Central memory CD4-positive, alpha-beta T cell (primary cell): ENCODE measurements at places on chromosomes 6 and 20.

DNA sequence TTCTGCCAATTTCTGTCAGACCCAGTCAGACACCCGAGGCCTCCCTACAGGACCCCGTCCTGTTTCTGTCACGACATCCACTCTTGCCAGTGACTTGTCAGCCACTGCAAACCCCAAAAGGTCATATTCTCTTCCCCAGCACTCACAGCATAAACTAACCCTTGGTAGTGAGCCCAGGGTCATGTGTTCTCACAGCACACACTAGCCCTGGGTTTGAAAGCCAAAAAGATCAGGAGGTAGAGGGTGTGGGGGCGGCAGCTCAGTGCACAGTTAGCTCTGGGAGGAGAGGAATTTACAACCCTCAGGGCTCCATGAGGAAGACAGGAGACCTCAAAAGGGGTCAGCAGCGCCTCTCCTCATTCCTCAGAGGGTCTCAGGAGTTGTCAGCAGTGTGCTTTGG lies 9.9 kb upstream of the SNX9 start:
- DNase-seq = no peak

DNA sequence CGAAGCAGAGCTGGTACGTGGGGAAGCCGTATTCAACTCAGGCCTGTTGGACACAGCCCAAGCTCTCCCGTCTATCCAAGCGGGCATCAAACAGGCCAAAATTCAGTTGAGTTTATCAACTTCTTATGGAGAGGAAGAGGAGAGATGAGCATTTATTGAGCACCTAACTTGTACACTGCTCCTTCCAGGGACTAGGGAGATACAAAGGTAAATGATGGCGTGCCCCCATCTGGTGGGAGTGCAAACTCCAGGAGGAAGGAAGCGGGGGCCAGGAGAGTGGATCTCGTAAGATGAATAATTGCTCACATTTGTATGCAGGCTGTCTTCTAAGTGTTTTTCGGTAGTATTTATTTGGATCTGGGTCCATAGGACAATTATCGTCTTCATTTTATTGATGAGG lies 146.6 kb downstream of the SOBP start:
- no peak for DNase-seq

DNA sequence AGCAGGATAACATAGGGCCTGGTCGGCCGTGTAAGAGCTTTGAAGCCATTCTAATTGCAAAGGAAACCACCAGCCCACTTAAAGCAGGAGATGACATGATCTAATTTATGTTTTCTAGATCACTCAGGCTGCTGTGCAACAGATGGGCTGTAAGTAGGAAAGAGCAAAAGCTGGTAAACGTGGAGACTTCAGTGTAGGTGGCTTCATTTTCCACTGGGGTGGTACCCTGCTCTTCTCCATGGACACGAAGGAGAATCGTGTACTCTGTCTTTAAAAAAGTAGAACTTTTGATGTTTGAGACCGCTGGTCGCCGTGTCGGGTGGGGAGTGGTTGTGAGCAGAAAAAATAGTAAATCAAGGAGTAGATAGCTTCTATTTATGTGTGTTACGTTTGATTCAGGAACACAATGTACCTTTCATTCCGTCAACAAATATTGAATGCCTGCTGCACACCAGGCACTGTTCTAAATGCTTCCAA lies 6.4 kb downstream of the CASS4 start:
- DNase-seq = no peak

DNA sequence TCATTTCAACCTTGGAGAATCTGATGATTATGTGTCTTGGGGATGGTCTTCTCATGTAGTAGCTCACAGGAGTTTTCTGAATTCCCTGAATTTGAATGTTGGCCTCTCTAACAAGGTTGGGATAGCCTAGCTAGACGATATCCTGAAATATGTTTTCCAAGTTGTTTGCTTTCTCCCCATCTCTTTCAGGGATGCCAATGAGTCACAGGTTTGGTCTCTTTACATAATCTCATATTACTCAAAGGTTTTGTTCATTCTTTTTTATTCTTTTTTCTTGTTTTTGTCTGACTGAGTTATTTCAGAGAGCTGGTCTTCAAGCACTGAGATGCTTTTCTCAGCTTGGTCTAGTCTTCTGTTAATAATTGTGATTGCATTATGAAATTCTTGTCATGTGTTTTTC lies 42.7 kb upstream of the COL9A1 start:
- no peak for DNase-seq

- DNase-seq = no peak
These were observed 160.5 kb downstream of the TFAP2B start for GRCh38 chr6:50979171-50979525.

DNA sequence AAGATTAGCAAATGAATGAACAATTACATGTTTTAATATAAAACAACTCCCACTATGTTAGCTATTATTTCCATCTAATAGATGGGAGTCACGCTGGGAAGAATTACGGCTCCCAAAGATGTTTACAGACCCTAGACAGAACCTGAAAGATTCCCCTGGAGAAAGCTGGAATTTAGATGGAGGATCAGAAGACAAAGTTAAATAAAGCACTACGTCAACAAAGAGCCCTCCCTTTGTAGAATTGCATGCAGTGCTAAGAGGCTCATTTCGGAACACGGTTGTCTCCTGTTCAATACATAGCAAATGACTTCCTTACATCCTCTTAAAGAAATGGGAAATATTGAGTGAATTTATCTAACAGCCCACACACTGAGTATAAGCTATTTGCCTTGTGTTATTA lies 328.3 kb downstream of the CBLN4 start:
- no peak for DNase-seq

DNA sequence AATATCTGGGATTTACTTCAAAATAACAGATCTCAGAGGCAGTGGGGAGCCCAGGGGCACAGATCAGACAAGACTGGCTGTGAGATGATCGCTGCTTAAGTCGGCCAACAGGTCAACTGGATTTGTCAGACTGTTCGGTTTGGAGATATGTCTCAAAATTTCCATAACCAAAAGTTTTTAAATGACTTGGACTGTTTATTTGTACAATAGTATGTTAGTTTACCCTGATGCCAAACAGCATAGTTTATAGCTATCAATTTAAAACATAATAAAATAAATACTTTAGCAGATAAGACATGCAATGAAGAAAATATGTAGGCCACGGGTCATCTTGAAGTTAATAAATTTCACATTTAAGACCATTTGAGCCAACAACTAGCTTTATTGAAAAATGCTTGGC lies 126.7 kb downstream of the IRF4 start:
- no peak for DNase-seq
